ENCODE measurements at places on chromosomes 5 and 9.

GRCh38 chr9:127492616-127493015 is 41.3 kb downstream of the LRSAM1 start:
- no peak for DNase-seq

DNA sequence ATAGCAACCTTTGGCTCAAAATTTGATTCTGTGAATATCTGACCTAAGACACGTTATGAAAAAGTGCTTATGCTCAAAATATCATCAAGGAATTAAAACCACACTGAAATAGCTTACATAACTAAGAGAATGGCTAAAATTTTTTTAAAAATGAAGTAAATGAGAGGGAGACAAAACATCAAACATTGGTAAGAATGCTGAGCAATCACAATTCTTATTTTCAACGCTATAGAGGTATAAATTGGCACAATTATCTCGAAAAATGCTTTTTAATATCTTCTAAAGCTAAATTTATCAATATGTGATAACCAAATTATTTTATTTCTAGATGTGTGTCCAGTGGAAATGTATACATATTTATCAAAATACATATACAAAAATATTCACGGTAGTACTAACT is 381.3 kb downstream of the ANXA1 start:
- no peak for DNase-seq

DNA sequence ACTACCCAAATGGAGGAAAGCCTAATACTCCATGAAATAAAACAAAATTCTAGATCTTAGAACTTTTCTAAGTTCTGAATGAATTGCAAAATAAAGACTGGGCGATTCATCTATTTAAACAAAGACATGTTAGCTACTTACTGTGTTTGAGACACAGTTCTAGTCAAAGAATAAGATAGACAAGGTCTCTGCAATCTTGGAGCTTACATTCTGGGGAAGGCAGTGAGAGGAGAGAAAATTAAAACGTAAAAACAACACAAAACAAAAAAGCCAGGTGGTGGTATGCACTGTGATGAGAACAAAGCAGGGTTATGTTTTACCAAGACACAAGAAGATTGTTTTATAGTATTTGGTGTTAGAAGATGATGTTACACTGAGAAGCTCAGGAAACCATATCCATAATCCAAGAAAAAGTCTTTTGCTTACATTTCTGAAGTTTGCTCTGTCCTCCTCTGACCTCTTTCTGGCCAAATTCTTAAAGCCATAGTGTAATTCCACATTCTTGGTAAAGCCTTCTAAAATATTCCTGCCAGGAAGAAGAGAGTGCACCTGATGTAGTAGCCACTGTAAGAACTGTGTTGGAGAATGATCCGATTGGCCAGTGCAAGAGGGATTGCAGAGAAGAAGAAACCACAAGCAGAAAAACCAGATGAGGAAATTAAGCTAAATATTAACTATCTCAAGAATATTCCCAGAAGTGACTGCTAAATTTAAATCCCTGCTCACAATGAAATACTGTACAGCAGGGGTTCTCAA is 218.4 kb downstream of the PCSK1 start:
- DNase-seq = no peak

DNA sequence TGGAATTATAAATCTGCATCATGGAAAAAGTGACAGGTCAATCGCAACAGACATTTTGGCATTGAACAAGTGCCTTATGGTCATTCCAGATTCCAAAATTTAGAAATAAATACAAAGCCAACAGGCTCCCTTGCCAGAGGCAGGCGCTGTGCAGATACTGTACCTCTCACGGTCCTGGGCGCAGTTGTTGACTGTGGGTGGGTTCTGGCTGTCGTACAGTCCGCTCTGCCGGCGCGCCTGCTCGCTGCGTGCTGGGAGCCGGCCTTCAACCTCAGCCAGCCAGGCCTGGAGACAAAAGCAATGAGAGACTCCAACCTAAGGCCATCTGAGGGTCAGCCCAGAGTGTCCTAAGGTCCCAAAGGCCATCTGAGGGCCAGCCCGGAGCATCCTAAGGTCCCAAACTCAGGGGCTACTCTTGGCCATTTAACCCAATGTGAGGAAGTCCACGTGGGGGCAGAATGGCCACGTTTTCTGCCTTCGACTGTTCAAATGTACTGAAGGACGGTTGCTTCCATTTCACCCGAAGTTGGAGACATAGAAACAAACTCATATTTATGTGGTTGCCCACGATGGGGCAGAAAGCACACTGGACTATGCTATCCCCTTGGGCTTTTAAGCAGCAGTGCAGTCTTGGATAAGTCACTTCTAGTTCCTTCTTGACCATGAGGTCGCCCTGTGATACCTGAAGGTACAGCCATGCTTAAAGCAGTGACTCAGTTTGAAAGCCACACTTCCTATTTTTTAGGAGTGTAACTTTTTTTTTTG is 65.2 kb downstream of the USP20 start:
- no peak for DNase-seq

GRCh38 chr5:440401-441201 is 2.4 kb upstream of the EXOC3 start:
- no peak for DNase-seq

- no peak for DNase-seq
These were observed 1.7 kb downstream of the SLIT3 start for GRCh38 chr5:169299191-169299662.

DNA sequence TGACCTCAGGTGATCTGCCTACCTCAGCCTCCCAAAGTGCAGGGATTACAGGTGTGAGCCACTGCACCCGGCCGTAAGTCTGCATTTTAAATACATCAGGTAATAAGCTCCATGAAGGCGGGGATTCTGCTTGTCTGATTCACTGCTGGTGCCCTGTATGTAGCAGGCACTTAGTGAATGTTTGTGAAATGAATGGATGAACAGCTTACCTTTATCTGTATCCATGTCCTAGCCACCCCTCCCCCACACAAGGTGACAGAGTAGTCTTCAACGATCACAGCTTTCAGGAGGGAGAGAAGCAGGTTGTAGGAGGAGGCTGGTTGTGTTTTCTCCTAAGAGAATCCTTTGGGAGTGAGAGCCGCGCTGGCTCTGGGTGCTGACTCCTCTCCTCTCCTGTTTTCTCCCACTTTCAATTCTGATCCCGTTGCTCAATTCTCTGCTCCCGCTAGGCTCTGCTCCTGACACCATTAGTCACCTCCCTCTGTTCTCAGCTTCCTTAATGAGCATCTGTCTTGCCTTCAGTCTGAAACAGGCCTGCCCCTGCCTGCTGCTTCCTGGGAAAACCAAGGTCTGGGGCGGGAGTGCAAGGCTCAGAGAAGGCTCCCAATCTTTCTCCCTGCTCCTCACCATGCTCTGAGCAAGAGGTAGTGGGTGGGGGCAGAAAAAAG is 88.8 kb upstream of the CTNNA1 start:
- no peak for DNase-seq

DNA sequence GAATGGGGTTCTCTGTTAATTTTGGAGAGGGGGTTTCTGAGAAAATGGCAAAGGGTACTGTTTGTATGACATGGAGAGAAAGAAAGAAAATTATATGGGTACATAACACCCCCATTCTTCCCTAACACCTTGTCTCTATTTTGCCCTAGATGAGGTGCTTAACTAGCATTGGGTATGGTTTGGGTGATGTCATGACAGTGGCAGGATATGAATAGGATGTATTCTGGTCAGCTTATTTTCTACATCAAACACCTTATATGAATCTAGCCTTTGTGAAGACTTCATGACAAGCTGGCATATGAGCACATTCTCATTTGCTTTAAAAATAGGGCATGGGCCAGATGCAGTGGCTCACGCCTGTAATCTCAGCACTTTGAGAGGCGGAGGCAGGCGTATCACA is 58.6 kb downstream of the LNPEP start:
- no peak for DNase-seq

- no peak for DNase-seq
These were observed 58.6 kb downstream of the VCAN start for GRCh38 chr5:83530193-83530592.

GRCh38 chr9:34962546-34962945 is 4.5 kb downstream of the PHF24 start:
- DNase-seq = no peak

GRCh38 chr9:83199240-83199639 is 136.3 kb upstream of the RASEF start:
- no peak for DNase-seq

- DNase-seq = no peak
These were observed 31.6 kb downstream of the RETREG1 start for GRCh38 chr5:16585041-16585667.
